Vagina (tissue), 2 donors: ENCODE measurements at places on chromosomes 4 and X.

- no peak for DNase-seq
Observed at GRCh38 chr4:54077812-54078211, 13.4 kb upstream of the CHIC2 start.

DNA sequence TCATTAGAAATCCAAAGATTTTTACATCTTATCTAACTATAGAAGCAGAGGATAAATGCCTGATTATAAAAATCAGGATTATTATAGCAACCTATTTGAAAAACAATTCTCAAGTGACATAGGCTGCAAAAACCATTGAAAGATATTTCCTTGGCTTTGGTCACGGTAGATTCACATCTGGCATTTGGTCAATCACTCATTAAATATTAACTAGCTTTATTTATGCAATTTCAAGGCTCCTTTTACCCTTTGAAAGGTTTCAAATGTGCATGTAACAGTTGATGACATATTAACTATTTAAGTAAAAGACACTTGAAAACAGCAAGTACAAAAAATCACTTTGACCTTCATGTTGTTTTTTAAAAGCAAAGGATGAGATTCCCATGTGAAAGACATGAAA lies 98.1 kb downstream of the MMRN1 start:
- DNase-seq, result no peak

GRCh38 chrX:70422851-70423341 lies at the start of gene GDPD2:
Gene GDPD2, plus strand, starts transcription at chrX:70423314. Its CDS starts 1,671 bp downstream, at chrX:70424985.
- DNase-seq, result no peak

DNA sequence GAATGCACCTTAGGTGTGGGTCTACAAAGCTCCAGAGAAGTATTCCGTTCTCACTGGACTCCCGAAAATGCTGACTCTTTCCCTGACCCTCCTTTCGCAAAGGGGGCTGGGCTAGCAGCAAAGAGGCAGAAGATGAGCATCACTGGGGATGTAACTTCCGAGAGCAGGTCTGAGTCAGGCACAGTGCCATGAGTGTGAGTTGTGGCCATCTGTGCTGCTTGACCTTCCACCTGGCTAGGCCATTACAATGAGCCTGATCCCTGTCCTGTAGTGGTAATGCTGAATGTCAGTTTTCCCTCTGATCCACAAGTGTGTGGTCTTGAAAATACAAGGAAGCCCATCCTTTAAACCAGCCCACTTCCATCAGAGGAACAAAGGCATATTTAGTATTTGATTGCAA lies 479.4 kb downstream of the AFF2 start:
- DNase-seq, result no peak

DNA sequence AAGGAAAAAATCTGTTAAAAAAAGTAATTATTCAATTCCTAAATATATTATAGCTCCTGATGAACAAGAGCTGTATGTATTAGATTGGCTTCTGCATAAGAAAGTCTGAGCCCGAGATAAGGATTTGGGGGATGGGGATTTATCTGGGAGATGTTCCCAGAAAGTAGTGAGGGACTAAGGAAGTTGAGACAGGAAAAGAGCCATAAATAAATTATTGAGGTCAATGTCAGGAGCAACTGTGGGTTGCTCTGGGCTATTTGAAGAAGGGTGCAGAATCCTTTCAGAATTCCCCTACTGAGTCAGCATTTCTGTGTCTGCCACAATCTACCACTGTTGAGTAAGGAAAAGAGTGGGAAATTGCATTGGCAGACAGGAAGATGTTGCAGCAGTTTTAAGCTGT lies 3.1 kb upstream of the TDO2 start:
- no peak for DNase-seq

DNA sequence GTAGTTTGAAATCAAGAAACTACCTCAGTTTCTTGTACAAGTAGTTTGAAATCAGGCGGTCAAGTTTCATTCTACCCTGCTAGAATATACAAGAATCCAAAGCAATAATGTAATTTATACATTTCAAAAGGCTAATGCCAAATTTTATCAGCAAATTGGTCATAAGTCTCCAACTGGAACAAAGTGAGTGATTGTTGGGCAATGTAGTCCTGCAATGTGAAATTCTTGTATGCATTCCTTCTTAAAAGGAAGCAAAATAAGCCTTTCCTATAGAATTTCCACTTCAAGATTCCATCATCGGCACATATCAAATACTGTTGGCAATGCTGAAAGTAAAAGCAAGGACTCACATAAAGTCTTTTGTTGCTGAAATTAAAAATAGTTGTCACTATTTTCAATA lies 334.9 kb downstream of the IL1RAPL1 start:
- DNase-seq, result no peak
